ENCODE measurements at places on chromosomes 2 and 18. TPM values are rescaled to one million over a fixed set of nuclear protein-coding genes. Genes with fewer than 3 reads are reported as not detected.

DNA sequence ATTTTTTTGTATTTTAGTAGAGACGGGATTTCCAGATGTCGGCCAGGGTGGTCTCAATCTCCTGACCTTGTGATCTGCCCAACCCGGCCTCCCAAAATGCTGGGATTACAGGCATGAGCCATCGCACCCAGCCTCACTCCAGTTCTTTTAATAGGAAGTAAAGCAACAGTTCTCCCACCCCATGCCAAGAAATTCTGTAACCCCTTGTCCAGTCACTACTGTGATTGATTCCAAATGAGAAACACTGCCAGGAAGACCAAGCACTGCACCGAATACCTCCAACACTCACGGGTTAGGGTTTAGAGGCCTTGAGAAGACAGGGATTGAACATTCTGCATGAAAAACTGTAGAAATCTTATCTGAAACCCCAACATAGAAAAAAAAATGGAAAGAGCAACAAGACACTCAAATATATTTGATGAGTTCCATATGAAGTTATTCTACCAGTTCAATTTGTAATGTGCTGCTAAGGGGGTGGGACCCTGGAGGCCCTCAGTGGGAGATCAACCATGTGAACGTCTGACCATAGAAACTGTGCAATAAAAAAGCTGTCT lies 48.2 kb upstream of the BIN1 start:
- peak; percentile 50 for DNase-seq
- no peaks in the 10 kb centered on the region for H3K27me3 ChIP-seq
- peak overlapping the region; percentile 63 for H3K27ac ChIP-seq
- H3K4me1 ChIP-seq: peaks cover 19% of the 10 kb centered on the region
- H3K4me3 ChIP-seq: no peak overlapping the region

GRCh38 chr2:161316701-161317100 lies 8.5 kb downstream of the PSMD14 start:
- no peak overlapping the region for H3K4me3 ChIP-seq
- DNase-seq: peak; percentile 41
- H3K4me1 ChIP-seq: no peaks in the 10 kb centered on the region

- no peaks in the 10 kb centered on the region for H3K36me3 ChIP-seq
- no peak overlapping the region for H3K4me3 ChIP-seq
- no peaks in the 10 kb centered on the region for H3K27me3 ChIP-seq
These were observed 4.2 kb upstream of the ROCK1 start for GRCh38 chr18:21115519-21116411.

DNA sequence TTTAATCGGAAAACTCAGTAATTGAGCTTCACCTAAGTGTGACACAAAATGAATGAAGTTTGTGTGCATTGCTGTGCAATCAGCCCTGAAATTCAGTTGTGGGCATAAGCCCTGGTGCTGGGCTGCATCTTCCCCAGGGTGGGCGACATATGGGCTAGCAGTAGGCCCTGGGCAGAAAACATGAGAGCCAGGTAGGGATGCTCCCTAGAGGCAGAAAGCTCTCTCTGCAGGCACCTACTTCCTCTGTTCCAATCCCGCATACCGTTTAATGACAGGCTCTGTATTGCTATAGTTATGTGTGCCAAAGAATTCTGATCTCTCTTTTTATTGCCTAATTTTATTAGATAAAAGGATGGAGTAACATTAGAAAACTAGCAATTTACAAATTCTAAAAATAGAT lies 456.7 kb downstream of the NRXN1 start:
- DNase-seq: no peak
- H3K4me3 ChIP-seq: no peak overlapping the region
- H3K36me3 ChIP-seq: no peaks in the 10 kb centered on the region
- H3K27ac ChIP-seq: no peak overlapping the region
- no peaks in the 10 kb centered on the region for H3K4me1 ChIP-seq

DNA sequence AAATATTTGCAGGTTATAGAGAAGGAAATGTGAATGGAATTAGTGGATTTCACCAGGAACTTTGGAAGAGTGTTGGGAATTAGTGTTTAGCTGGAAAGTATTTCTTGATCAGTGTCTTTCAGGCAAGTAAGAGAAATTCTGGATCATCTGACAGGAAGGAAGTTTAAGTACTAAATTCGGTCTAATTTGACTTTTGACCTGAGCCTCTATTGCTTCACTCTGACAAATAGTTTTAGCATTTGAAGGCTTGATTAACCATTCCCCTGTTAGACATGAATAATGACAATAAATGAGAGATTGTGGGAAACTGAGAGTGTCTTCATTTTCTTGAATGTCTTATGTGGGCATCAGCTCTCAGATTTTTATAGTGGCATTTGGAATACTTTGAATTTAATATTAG lies 16.0 kb downstream of the CCNT2 start:
- DNase-seq: no peak
- H3K4me3 ChIP-seq: no peak overlapping the region
- no peaks in the 10 kb centered on the region for H3K27me3 ChIP-seq
- no peak overlapping the region for H3K27ac ChIP-seq

- no peak overlapping the region for H3K4me3 ChIP-seq
- H3K36me3 ChIP-seq: no peaks in the 10 kb centered on the region
- no peak for DNase-seq
These were observed 8.2 kb upstream of the CIB4 start for GRCh38 chr2:26649322-26649721.

DNA sequence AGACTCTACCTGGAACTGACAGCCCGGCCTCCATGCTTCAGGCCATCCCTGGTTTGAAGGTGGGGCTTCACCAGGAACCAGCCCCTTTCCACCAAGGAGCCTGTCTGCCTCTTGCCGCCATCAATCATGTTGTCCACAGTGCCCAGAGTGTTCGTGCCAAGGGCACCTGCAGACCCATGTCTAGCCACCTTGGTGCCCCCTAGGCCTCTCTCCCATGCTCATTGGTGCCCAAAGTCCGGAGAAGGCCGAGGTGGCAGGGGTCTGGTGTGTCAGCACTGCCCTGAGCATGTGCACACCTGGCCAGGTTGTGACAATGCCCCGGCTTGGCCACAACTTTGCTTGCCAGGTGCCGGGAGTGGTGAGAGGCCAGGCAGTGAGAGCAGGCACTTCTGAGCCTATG lies 114.8 kb downstream of the COPS8 start:
- peaks cover 57% of the 10 kb centered on the region for H3K4me1 ChIP-seq
- no peak overlapping the region for H3K4me3 ChIP-seq

DNA sequence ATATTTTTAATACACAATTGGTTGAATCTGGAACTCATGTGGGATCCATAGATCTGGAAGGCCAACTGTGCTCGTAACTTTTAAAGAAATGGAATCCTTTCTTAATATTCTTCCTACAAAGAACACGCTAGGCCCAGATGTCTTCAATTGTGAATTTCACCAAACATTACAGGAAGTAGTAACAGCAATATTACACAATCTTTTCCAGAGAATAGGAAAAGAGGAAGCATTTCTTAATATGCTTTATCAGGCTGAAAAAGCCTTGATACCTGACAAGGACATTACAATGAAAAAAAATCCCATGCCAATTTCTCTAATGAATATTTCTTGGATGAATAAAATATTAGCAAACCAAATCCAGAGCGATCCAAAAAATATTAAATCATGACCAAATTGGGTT lies 80.3 kb upstream of the HAAO start:
- H3K4me3 ChIP-seq: no peak overlapping the region
- no peak for DNase-seq
- H3K36me3 ChIP-seq: no peaks in the 10 kb centered on the region

DNA sequence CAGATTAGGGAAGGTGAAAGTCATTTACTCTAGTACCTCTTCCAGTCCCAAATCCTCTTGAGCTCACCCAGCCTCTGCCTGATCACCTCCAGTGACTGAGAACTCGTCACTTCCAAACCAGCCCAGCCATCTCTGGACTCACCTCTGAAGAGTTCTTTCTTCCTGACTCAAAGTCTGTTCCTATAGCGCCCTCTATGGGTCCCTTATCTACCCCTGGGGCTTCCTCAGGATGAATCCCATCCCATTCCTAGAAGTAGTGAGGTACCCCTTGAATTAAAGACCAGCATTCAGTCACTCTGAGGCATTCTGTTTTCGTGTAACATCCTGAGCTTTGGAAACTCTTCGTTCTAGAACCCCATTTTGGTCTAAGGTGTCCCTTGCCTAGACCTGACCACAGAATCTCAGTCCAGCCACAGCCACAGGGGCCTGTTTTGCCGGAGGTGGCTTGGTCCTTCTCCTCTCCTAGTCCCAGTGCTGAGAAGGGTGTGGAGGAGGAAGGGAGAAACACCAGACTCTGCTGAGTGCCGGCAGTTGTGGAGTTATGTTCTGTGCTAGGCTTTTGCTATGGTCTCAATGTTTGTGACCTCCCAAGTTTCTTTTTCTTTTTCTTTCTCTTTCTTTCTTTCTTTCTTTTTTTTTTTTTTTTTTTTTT lies 32.7 kb downstream of the SIX3 start:
- H3K4me1 ChIP-seq: no peaks in the 10 kb centered on the region
- no peaks in the 10 kb centered on the region for H3K36me3 ChIP-seq
- peak; percentile 37 for DNase-seq
- H3K27ac ChIP-seq: no peak overlapping the region
- peaks cover 48% of the 10 kb centered on the region for H3K27me3 ChIP-seq
- no peak overlapping the region for H3K4me3 ChIP-seq

- no peaks in the 10 kb centered on the region for H3K4me1 ChIP-seq
- H3K4me3 ChIP-seq: no peak overlapping the region
- H3K27ac ChIP-seq: no peak overlapping the region
- no peaks in the 10 kb centered on the region for H3K36me3 ChIP-seq
- no peaks in the 10 kb centered on the region for H3K27me3 ChIP-seq
These were observed 379.0 kb upstream of the FANCL start for GRCh38 chr2:58620093-58620492.

DNA sequence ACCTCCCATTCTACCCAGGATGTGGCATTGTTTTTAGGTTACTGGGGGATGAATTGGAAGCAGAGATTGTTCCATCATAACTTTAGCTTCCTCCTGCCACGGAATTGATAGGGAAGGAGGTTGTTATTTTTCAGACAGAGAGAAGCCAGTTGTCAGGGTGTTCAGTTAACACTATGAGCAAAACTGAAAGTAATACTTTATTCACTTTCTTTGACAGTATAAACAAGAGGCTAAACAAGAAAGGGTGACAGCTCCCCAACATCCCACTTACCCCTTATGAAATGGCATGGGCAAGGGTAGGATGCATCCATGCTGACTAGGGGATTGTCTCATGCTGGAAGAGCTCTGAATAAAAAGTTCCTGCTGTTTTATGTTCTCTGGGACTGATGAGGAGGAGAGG lies 36.4 kb upstream of the GAREM1 start:
- H3K4me3 ChIP-seq: no peak overlapping the region
- H3K27me3 ChIP-seq: no peaks in the 10 kb centered on the region
- H3K4me1 ChIP-seq: no peaks in the 10 kb centered on the region
- no peak overlapping the region for H3K27ac ChIP-seq
- DNase-seq: no peak
- H3K36me3 ChIP-seq: no peaks in the 10 kb centered on the region

DNA sequence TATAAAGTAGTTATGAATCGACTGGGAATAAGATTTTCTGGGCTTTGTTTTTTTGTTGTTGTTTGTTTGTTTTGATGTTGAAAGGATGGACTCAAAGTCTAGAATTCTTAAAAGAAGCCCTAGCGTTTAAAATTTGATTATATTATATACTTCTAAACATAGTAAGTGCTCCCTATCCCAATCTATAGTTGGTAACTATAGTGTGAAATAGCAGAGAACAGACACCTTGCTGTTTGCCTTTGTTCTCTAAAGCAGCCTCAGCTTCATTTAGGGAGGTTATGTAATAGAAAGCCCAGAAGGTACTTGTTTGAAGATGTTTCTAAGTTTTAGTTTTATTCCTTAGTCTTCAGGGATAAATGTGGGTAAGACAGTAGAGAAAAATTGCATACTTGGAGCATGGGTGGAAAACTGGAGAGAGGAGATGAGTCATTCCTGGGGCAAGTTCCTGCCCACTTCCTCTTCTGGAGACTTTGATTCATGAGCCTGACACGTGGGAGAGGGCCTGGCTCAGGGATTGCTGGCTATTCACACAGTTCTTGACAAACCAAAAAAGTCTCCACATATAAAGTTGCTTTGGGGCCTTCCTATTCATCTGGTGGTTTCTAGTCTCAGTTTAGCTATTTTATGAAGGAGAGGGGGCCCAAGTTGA lies 131.9 kb downstream of the MYO1B start:
- H3K36me3 ChIP-seq: peaks cover 20% of the 10 kb centered on the region
- no peaks in the 10 kb centered on the region for H3K27me3 ChIP-seq
- no peak overlapping the region for H3K4me3 ChIP-seq
- peak; percentile 93 for DNase-seq

DNA sequence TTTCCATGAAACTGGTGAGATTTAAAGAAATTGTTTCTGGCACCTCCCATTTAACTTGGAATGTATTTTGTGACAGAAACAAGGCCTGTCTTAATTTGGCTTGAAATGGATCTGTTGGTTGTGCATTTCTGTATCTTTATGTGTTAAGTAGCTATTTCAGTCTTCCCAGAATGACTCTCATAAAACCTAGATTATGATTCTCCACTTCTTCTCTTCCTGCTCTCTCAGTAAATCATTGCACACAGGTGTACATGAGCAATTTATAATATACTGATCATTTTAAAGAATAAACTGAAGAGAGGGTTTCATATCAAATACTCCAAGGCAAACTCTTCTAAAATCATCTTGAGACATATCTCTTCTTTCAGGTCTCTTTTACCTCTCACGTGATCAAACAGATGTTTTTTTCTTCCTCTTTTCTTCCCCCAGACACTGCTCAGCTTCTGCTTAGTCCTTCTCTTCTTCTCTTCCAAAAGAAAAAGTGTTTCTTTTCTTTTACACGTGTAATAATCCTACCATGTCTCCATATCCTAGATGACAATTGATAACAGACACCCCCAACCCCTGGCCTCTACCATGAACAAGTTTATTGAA lies 112.0 kb downstream of the PPP1R1C start:
- H3K36me3 ChIP-seq: no peaks in the 10 kb centered on the region
- H3K27me3 ChIP-seq: no peaks in the 10 kb centered on the region
- no peak overlapping the region for H3K4me3 ChIP-seq
- no peak for DNase-seq

DNA sequence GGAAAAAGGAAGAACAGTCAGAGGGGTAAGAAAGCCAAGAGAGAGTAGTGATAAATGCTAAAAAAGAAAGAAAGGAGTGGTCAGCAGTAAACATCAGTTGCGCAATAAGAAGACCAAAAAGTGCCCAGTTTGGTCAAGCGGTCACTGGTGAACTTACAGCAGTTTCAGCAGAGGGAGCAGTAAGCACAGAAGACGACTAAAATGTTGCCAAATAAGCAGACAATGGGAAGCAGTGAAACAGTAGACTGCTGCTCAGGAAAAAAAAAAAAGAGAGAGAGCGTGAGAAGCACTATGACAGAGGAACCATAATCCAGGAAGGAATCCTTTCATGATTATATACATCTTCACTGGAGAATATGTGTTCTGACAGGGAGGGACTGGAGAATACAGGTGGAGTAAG lies 45.8 kb downstream of the DNAJC10 start:
- no peak overlapping the region for H3K4me3 ChIP-seq
- H3K27ac ChIP-seq: no peak overlapping the region
- H3K36me3 ChIP-seq: peaks cover 20% of the 10 kb centered on the region
- peak; percentile 37 for DNase-seq
- no peaks in the 10 kb centered on the region for H3K4me1 ChIP-seq

The ZSCAN30 gene
- 16.9 TPM for total RNA-seq

The AMER3 gene
- total RNA-seq: not detected

The RESP18 gene
- total RNA-seq: not detected

The RTKN gene
- 11.1 TPM for total RNA-seq

The UBXN4 gene
- total RNA-seq: 49.1 TPM

The CDKL4 gene
- not detected for total RNA-seq
